ENCODE measurements at places on chromosomes 7 and 10.

DNA sequence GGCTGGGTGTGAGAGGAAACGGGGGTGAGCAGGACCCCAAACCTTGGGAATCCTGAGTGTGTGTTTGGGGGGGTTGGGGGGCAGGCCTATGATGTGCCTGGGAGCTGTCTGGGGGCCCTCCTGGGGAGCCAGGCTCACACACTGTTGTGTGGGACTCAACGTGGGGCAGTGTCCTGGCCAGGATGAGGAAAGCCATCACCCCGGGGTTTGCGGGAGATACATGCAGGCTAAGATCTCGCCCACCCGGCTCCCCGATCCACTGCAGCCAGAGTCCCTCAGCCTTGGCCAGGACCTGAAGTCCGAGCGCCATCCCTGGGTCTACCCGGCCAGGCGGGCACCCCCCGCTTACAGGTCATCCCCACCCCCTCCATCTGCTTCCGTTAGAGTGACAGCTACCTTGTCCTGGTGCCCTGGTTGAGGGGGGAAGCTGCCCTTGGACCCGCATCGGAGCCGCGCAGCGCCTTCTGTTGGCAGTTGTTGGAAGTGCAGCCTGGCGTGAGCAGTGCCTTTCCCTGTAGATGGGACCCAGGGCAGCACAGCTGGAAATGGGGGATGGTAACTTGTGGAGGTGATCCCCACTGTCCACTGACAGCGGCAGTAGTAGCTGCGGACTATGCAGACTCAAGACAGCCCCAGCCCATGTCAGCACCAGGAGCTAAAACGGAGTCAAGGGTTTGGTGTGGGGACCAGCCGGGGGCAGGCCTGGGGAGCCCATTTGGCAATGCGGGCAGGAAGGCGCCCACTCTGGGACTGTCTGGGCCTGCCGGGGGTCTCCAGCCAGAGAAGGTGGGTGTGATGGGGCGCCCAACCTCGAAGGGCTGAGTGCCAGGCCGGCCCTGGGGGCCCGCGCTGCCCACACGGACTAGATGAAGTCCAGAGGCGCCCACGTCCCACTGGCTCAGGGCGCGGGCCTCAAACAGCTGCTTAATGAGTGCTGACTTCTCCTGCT lies 885.6 kb upstream of the ZNF722 start:
- no peak for DNase-seq

- no peak for DNase-seq
These were observed 1.1 kb upstream of the DLG5 start for GRCh38 chr10:77927402-77928246.

DNA sequence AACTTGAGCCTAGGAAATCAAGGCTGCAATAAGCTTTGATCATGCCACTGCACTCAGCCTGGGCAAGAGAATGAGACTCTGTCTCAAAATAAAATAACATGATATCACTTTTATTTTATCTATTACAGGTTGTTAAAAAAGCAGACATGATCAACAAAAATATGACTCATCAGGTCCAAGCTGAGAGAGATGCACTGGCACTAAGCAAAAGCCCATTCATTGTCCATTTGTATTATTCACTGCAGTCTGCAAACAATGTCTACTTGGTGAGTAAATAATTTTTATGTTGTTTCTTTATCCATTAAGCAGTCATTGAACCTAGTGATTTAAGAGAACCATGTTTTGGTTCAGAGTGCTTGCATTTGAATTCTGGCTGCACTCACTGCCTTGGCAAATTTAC lies 3.3 kb downstream of the MASTL start:
- no peak for DNase-seq

GRCh38 chr10:105973902-105974301 lies 1190.6 kb downstream of the SORCS1 start:
- DNase-seq, result no peak

DNA sequence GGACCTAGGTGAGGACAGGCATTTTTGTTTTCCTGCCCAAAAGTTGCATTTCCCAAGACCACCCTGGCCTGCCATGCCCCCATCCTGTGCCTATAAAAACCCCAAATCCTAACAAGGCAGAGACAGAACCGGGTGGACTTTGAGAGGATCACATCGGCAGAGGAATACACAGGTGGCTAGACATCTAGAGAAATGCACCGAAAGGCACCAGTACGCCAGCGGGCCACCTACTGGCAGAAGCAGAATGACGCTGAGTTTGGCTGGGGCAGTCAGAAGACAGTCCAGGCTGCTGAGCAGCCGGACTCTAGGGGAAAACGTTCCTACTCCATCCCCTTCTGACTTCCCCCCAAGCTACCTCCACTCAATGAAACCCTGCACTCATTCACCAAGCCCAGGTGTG lies 2.8 kb downstream of the AKR1C4 start:
- DNase-seq, result no peak

DNA sequence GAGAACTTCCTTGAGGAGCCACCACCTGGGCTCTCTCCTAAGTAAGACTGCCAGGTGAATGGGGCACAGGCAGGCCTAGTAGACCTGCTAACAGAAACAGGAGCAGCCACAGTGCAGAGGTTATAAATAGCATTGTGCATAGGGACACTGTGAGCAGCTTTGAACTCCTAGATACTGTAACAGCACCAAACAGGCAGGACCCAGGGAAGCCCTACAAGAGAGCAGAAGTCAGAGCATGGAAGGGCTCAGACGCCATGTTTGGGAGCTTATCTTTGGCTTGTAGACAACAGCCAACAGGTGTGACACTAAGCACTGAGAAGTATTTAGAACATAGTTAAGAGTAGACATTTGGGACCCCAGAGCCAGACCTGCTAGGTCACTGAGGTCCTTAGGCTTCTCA lies 14.5 kb downstream of the XRCC2 start:
- DNase-seq, result no peak

DNA sequence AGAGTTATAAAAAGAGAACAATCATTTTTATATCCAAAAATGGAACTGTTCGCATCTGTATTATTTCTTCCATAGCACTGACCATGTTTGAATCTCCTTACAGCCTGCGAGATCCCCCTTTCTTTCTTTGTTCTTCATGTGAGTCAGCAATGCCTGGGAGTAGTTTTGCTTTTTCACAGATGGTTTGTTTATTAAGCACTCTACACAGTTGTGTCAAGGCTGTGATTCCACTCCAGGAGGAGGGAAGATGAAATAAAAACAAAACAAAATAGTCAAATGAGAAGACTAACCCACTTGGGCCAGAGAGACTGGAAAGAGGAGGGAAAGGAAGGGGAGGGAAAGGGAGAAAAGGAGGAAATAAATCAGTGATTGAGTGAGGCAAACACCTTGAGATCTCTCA lies 7.8 kb downstream of the LIPF start:
- no peak for DNase-seq

GRCh38 chr7:157371296-157371695 lies 34.5 kb downstream of the DNAJB6 start:
- DNase-seq, result no peak

GRCh38 chr10:60942788-60943315 lies 1.1 kb downstream of the RHOBTB1 start:
- no peak for DNase-seq

DNA sequence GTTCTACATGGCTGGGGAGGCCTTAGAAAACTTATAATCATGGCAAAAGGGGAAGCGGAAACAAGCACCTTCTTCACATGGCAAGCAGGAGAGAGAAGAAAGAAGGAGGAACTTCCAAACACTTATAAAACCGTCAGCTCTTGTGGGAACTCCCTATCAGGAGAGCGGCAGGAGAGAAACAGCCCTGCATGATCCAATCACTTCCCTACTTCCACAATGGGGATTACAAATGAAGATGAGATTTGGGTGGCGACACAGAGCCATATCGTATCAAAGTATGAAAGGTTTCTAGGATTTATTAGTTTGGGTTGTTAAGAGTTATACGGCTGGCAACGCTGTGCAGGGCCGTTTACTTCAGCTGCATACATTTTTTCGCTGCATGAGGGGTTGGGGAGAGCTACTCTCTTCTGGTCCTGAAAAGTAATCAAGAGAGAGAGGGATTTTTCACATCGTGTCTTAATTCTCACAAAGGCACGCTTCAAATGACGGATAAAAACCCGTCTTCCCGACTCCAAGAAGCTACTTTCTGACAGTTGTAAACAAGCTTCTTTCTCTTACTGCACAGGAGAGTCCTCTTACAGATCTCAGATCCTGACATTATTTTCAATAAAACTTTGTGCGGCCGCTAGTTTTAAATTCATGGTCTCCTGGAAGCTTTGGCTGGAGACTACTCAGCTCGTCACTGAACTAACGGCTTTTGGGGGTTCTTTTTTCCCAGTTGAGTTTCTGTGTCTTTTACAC lies 751 bp upstream of the GTPBP10 start:
- DNase-seq, result no peak

DNA sequence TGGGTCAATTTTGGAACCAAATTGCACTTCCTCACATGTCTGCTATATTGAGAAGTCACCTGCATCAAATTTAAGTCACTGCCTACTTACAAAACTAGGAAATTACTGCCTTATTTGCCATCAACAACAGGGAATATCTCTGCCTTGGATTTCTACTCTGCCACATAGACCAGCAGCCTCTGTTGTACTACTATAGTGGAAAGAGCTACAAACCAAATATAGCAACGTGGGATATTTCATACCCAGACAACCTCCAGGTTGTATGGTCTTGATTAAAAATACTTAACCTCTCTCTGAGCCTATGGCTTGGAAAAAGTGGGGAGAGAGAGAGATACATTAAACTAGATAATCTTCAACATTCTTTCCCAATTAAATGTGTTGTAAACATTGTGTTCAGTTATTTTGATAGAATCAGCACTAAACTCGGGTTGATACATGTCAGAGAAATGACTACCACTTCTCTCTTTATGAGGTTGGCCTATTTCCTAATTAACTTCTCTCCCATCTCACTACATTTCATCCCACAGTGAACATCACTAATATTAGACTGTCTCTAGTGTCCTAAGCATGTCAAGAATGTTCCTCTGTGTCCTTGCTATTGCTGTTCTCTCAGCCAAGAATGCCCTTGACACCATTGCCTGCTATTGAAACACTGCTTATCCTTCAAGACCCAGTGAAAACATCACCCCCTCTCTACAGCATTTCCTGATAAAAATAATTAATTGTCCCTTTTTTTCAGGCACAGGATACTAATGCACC lies 421.2 kb downstream of the IPMK start:
- no peak for DNase-seq

DNA sequence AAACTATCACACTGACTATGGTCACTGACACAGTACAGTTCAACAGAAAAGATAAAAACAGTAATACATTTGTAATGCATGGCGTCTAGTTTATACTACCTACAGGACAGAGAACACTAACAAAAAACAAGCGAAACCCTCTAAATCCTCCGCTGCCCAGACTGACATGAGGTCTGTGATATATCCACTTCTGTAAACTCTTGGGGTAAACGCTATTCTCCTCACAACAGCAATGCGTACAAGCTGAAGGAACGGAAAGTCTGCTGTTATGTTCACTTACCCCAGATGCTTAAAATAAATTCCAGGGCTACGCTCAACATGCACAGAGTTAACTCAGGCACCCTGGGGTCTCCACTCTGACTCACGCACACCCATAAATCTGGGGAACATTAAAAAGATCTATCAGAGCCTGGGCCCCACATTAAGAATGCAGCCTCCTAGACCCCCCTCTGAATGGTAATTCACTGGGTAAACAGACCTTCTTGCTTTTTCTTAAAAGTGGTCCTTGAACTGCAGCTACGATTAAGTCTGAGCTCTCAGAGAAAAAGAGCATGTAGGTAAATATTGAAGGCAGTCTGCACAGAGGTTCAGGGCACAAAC lies 105.6 kb downstream of the CTBP2 start:
- no peak for DNase-seq

DNA sequence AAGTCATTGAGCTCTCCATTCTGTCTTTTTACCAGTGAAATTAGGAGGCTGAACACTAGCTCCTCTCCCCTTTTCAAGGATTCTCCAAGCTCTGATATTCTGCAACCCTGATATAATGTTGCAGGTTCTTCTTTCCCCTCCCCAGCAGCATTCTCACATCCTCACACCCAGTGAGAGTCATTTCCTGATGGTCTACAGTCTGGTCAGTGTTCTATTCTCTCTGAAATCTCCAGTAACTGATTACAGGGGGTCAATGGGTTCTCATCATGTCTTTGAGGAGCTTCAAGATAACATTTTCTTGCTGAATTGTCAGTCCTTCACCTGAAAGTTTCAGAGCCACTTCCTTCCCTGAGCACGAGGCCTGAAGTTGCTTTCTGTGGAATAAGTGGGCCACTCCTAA lies 299.4 kb downstream of the PTEN start:
- no peak for DNase-seq

- DNase-seq, result no peak
These were observed 46.6 kb upstream of the PHYHIPL start for GRCh38 chr10:59129867-59130266.

DNA sequence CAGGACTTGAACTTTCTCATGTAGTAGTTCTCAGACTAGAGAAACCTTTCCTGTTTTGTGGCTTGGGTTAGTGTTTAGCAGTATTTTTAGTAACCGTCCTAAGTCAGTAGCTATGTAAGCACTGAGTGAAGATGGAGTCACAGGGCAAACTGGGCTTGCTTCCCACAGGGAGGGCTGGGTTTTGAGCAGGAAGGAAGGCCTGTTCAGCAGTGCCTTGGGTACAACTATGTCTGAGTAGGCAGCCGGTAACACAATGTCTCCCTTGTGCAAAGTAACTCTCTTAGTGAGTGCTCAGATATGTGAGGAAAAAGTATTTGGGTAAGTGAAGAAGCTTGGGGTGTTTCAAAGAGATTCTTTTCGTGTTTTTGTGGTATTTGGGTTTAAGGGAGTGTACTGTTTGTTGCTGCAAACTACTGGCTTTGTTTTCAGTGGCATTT lies 96.4 kb downstream of the CCSER2 start:
- DNase-seq, result no peak
